Vagina (tissue), 2 donors: ENCODE measurements at places on chromosomes 12 and 14.

DNA sequence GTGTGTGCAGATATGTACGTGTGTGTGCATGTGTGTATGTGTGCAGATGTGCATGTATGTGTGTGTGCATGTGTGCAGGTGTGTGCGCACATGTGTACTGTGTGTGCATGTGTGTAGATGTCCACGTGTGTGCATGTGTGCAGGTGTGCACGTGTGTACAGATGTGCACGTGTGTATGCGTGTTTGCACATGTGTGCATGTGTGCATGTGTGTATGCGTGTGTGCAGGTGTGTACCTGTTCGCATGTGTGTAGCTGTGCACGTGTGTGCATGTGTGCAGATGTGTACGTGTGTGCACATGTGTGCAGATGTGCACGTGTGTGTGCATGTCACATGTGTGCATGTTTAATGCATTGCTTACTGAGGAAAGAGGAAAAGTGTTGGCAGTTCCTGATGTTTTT lies 55.7 kb upstream of the FKBP4 start:
- no peak for DNase-seq

GRCh38 chr12:93937812-93938211 lies 210.6 kb upstream of the PLXNC1 start:
- DNase-seq, result no peak

DNA sequence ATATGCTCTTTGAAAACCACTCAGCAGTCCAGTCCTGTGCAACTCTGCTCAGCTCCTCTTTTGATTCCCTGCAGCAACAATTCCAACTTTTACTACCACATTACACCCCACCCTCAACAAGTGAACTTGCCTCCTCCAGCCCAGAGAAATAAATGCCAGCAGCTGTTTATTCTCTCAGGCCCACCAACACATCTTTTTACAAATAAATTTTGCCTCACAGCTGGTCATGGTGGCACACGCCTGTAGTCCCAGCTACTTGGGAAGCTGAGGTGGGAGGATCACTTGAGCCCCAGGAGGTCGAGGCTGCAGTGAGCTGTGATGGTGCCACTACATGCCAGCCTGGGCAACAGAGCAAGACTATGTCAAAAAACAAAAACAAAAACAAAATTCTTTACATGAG lies 9.8 kb downstream of the SNX6 start:
- no peak for DNase-seq

DNA sequence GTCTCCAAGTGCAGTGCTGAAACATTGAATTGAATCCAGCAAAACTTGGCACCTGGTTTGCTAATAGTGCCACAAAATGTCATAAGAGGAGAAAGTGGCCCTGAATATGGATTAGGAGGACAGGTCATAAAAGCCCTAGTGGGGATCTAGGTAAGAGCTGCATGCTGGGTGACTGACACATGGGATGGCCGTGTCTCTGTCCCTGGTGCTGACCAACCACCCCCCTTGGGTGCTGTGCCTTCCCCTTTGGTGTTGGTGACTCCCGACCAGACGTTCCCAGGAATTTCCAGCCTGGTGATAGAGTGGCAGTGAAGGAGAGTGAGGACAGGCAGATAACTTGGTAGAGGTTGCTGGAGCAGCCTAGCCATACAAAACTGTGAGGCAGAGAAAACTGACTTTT lies 142.8 kb downstream of the VRK1 start:
- DNase-seq, result no peak

DNA sequence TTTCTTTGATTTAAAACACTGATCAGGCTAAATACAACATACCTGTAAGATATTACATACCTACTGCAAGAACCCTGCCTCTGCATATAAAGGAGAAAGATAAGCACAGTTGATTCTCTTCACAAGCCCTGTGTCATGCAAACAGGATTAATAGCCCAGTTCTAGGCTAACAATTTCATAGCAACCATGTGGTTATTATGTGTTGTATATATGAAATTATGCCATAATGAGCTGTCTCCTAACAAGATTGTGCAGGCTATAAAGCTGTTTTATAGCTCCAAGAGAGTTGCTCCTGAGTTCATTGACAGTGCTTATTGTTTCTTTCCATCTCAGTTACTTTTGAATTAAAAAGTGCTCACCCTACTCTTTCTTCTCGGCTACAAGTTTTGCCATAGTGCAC lies 609.3 kb downstream of the DIO2 start:
- no peak for DNase-seq

- DNase-seq, result no peak
Observed at GRCh38 chr12:87801860-87802720, 227.1 kb downstream of the C12orf50 start.

- no peak for DNase-seq
Observed at GRCh38 chr12:122966743-122967550, 684 bp upstream of the ABCB9 start.

- no peak for DNase-seq
Observed at GRCh38 chr12:132728502-132728901, 17.9 kb downstream of the PGAM5 start.

DNA sequence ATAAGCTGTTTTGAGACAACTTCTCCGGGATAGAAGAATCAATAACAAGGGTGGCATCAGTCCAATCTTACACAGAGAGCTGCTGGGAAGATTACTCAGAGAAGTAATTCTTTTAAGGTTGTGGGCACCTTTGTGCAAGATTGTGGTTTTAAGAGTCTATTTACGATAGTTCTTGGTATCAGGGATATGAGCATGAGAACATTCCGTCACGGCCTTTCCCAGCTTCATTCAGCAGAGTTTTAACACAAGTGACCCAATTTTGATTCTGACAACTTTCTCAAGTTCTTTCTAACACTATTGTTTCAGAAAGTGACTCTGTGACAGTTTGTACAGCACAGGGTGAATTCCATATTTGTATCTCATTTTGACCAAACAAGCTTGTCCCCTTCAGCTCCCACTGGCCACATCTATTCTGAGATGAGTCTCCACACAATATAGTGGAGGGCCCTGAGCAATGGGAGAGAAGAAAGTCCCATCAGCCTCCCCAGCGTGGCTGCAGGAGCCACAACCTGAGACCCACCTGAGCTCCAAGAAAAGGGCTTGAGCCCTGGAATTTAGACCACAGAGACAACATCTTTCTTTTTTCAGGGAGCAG lies 869.2 kb downstream of the TMEM121 start:
- no peak for DNase-seq

GRCh38 chr14:31945074-31945613 lies 132.0 kb upstream of the ARHGAP5 start:
- no peak for DNase-seq

DNA sequence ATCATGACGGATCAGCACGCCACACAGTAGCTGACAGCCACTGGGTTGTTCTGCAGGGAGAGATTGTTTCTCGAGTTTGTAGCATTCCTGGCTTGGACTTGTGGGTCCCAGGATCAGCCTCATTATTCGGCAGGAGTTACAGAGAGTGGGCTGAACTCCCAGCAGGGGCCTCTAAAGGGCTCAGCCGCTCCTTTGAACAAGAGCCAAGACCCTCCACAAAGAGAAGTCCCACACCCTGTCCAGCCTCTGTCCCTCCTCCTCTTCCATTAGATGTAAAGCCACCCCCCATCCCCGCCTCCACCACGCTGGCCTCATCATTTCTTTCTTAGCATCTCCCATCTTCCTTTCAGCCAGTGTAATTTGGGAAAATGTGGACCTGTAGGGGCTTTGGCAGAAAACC lies 96.7 kb upstream of the HSPB8 start:
- no peak for DNase-seq

DNA sequence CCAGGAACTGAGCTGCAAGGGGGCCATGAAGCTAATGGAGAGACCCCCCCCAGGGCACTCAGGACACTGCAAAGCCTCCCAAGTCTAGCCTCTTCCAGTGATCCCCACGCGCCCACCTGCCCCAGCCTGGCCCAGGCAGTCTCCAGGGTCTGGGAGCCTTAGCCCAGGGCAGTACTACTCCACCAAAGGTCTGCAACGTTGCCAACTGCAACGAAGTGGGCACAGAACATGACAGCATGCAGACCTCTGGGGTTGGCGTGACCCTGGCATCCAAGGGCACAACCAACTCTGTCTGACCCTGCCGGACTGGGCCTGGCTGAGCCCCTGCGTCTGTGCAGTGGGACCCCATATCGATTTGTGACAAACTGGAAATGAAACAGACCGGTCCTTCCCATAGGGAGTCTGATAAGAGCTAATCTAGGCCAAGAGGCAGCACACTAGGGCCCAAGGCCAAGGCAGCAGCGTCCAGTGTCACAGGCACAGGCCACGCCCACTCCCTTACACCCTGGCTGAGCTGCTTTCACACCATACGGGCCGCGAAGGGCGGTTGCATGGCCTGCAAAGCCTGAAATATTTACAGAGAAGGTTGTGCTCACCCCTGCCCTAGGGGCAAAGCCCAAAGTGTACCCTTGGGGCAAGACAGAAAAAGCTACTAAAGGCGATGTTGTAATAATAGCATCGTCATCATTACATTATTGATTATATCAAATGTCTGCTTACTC lies 76.7 kb downstream of the NCOR2 start:
- DNase-seq, result no peak

- DNase-seq, result no peak
Observed at GRCh38 chr14:60515511-60516289, 6.8 kb downstream of the SIX6 start.

- DNase-seq, result no peak
Observed at GRCh38 chr12:51592034-51592705, 1.1 kb downstream of the SCN8A start.

DNA sequence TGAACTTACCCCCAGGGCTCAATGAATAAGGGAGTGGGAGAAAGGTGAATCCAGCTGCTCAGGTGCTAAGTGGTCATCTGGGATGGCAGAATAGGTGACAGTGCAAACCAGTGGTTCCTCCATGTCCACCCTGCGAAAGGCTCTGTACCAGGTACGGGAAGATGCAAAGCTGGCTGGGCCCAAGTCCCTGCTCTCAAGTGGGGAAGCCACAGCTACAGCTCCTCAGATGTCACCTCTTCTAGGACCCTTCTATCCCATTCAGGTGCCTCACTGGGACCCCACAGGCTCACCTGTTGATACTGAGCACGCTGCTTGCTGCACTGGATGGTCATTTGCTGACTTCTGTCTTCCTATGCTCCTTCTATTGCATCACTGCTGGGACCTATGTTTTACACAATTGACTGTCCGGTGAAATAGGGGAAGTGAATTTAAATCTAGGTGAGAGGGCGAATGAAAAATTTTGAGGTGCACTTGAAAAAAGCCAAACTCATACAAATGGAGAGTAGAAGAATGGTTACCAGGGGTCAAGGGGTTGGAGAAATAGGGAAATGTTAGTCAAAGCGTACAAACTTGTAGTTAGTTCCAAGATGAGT lies 20.3 kb upstream of the PPP4R4 start:
- no peak for DNase-seq

DNA sequence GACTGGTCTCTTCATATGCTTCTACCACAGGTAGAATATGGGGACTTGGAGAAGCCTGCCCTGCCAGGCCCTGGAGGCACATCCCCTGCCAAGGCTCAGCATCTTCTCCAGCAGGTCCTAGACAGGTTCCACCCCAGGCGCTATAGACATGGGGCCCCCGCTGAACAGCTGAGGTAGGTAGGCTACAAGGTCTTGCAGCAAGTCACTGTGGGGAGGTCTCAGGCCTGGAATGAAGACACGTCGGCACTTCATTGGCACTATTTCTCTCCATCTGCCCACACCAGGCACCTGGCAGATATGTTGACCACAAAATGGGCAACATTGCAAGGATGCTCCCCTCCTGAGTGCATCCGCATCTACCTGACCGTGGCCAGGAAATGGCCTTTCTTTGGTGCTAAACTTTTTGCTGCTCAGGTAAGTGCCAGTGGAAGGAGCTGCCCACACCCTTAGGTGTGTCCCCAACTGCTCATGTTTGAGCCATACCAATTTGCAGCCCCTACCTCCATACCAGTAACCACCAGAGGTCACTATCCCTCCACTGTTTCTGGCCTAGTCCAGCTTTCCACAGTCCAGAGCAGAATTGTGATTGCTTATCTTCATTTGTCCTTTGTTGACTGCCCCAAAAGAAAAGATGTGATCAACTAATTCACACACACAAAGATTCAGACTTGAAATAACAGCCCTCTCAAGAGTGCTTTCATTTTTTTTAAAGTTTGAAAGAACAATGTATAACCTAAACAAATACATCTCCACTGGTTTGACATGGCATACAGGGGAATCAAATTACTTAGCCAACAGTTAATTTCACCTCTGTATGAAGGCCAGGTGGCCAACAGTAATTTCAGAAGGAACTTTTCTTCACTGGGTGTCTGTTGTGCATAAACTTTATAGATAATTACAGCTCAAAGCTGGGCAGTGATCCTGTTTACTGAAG lies 16.1 kb downstream of the PIGH start:
- peak; percentile 27 for DNase-seq

- DNase-seq, result no peak
Observed at GRCh38 chr14:75068294-75069120, 934 bp upstream of the ZC2HC1C start.

DNA sequence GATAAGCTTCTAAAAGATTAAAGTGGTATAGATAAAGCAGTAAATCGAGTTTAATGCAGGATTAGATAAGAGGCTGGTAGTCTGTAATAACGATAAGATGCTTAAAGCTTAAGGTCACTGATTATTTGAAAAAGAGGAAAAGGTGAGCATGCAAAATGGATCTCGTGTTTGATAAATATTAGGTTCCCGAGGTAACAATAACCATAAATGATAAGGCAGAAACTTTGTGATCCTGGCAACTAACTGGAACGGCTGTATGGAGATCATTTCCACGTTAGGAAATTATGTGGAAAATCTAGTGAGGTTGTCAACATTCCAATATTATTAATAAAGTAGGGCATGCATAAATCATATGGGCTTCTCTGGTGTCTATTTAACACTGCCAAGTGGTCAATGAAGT lies 255.5 kb downstream of the EFCAB11 start:
- no peak for DNase-seq

- DNase-seq, result no peak
Observed at GRCh38 chr12:123931686-123932321, 40.8 kb downstream of the CCDC92 start.

GRCh38 chr14:77309131-77309530 lies 11.6 kb downstream of the POMT2 start:
- DNase-seq, result no peak

DNA sequence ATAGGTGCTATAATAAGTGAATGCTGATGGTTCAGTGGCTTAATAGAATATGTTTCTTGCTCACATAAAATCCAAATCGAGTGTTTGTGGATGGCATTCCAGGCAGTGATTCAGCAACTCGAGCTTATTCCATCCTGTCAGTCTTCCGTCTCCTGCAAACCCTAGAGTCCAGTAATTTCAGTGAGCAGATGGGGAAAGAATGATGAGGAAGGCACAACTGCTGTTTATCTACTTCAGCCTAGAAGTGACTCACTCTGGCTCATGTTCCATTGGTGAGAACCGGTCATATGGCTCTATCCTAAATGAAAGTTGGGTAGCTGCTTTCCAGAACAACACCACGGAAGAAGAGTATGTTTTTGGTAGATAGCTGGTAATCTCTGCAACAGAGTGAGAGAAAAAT lies 421.8 kb upstream of the PDE3A start:
- DNase-seq, result no peak

GRCh38 chr12:1644534-1645438 lies 15.8 kb downstream of the WNT5B start:
- DNase-seq, result no peak

- no peak for DNase-seq
Observed at GRCh38 chr14:100621806-100622205, 34.6 kb upstream of the BEGAIN start.

- DNase-seq, result no peak
Observed at GRCh38 chr12:108967869-108968540, 52.9 kb downstream of the SVOP start.
